ENCODE measurements at places on chromosomes 1 and 21. TPM values are rescaled to one million over a fixed set of nuclear protein-coding genes. Genes with fewer than 3 reads are reported as not detected.

The SH2D1B gene
- under 0.01 TPM for total RNA-seq

The HAX1 gene
- total RNA-seq, result 141 TPM

The FCAMR gene
- not detected for total RNA-seq

The DISP3 gene
- total RNA-seq, result not detected

The CNR2 gene
- total RNA-seq, result under 0.01 TPM

The AADACL3 gene
- total RNA-seq, result not detected

The CLIC6 gene
- total RNA-seq, result 0.18 TPM

The NTRK1 gene
- 0.09 TPM for total RNA-seq

The AMY2A gene
- total RNA-seq, result not detected

The MIXL1 gene
- not detected for total RNA-seq

The LYPD8 gene
- total RNA-seq, result not detected

The ZNF124 gene
- total RNA-seq, result 33.4 TPM
